ENCODE measurements at places on chromosomes 5 and 9.

DNA sequence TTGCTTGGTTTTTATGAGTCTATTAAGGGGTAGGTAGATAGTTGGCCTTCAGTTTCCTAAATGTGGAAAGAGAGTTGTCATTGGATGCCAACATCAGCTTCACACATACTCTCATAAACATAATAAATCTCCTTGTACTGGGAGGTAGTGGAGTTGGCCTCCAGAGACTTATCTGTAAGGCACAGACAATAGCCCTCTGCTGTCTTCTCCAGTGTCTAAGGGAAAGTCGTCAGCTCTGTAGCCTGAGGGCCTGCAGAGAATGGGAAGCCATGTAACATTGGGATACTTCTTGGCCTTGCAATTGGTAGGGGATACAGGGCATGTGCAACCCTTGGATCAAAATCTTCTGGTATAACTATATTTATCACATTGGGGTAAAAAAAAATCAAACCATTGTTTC is 331.9 kb upstream of the KLF9 start:
- no peak for DNase-seq

DNA sequence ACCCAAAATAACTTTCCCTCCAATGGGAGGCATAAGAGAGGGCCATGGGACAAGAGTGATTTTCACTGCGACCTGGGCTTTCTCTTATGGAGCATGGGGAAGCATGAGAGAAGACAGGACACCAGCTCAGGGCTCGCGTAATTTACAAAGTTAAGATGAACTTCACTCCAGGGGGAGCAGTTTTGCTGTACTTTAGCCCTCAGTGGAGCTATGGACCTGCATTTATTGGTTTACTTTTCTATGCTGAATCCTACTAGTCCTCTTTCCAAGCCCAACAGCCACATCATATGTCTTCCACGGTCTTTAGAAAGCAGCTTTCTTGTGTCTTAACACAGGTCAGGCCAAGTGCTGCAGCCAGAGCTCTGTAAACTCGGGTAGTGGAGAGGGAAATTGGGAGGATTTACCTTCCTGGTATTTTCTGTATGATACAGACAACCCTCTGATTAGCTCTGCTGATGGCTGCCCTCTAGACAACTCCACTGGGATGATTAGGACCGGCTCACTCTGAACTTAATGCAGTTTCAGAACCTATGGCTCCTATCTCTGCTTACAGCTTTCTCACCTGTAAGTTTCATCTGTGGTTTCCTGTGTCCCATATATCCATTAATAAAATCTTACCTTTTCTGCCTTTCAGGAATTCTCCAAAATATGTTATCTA is 581.0 kb upstream of the RORB start:
- no peak for DNase-seq

GRCh38 chr9:93369686-93370085 is 81.8 kb upstream of the FAM120A start:
- no peak for DNase-seq

DNA sequence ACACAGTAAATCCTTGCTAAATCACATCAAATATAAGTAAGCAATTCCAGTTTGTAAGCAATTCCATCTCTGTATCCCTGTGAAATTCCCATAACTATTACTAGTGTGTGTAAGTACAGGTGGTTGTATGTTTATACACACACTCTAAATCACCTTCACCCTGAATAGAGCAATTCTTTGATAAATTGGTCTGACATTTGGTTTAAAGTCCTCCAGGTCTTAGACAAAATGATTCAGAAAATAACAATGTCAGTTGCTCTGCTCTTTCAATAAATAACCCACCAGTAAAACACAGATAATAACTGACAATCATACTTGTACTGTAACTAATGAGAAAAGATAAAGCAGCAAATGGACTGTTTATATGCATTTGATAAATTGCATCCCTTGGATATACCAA is 226.3 kb downstream of the SPOCK1 start:
- DNase-seq = no peak

GRCh38 chr5:138230981-138231589 is 18.0 kb upstream of the CDC23 start:
- DNase-seq = no peak
